Retina (tissue), 1 donor: ENCODE measurements at places on chromosomes 5 and 9.

GRCh38 chr9:104675611-104676010, 18.7 kb upstream of the OR13D1 start:
- DNase-seq: no peak

DNA sequence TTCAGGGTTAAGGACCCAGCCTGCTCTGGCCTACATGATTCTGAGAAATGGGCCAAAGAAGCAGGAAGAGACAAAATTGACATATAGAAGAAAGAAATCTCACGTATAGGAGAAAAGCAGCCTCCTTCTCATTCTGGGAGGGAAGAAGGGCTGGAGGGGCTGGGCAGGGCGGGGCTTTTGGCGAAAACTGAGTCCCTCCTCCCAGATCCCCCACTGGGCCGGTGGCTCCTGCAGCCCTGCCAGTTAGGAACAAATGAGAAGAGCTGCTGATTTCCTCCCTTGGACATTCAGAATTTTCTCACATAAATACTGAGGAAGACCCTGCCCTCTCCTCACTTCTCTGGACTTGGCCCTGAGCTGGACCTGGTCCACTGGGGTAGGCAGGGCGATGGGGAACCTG, at the start of gene WNT8A:
TSS of gene WNT8A (plus strand) at position 332 of the 400 bp plus-strand sequence. CDS start 95 bp downstream, outside the sequence.
- DNase-seq: no peak

DNA sequence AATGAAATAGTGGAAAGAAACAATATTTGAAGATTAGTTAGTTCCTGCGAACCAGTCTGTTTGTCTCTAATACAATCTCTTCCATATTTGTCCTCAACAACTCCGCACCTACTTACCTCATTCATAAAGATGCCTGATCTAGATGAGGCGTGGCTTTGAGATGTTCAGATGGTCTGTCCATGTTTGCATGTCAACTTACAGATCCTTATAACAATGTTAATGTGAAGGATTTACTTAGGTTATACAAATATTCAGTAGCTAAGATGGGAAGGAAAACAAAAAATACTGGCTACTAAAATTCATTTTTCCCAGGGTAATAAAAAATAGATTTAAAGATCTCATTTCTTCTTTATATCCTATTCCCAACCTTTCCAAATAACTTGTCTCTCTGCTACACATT, 8.3 kb downstream of the CDC14B start:
- no peak for DNase-seq

GRCh38 chr5:80619086-80619485, 35.4 kb upstream of the MSH3 start:
- no peak for DNase-seq

DNA sequence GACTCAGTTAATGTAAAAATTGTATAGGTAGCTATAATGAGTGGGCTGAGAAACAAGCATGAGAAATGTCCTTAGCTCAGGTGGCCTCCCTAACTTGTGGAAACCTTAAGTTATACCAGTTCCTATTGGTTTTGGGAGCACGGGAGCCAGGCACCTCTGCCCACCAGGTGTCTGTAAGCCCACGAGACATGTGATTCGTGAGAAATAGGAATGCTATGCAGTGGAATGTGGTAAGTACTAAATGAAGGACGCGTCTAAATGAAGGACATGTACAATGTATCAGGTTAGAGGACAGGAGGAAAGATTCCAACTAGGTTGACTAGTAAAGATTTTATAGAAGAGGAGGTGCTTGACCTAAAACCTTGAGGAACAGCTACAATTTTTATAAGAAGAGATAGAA, 46.0 kb upstream of the F2RL2 start:
- no peak for DNase-seq

- no peak for DNase-seq
Measured at GRCh38 chr5:1134478-1134877, 22.6 kb upstream of the SLC12A7 start.

GRCh38 chr9:97940233-97940632, 2.3 kb upstream of the HEMGN start:
- no peak for DNase-seq

- peak; percentile 26 for DNase-seq
Measured at GRCh38 chr5:107513337-107514085, 157.2 kb downstream of the EFNA5 start.

- no peak for DNase-seq
Measured at GRCh38 chr5:57880216-57880615, 397.6 kb upstream of the ACTBL2 start.

DNA sequence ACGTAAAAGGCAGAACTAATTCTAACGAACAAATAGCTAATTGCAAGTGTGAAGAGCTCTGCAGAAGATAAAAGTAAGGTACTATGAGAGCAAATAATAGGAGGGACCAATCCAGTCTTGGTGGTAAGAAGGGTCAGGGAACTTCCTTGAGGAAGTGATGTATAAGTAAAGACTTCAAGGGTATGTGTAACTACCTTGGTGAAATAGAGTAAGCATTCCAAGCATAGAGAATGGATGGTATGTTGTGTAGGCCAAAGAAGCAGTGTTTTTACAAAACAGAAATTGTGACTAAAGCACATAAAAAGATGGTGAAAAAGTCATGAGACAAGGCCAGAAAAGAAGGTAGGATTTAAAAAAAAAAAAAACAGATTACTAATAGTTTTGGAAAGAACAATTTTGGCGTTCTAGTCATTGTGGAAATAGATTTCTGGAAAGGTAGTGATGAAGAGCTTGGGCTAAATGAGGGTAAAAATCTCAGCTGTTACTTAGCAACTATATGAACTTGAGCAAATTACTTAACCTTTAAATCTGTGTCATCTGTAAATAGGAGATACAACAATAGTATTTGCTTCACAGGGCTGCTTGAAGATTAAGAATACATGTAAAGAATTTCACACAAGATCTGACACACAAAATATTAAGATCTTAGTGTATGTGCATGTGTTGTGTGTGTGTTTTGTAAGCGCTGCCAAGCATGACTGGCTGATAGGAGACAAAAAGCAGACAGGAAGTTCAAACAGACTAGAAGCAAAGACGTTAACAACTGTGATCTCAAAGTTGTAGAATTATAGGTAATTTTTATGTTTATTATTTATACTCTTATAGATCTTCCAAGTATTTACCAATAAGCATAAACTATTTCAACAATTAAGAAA, 73.5 kb downstream of the NR6A1 start:
- DNase-seq: no peak

DNA sequence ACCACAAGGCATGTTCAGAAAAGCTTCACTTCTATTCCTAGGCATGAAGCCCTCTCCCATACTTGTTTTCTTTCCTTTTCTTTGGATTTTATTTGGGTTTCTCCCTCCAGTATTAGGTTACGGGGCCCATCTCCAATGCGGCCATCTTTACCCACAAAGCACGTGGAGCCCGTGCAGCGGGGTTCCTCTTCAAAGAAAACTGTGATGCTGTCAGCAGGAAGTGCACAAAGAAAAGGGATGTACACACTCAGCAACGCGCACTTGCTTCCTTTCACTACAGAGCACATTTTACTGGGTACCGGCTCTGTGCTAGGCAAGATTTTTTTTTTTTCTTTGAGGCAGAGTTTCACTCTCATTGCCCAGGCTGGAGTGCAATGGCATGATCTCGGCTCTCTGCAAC, 106.6 kb downstream of the COL23A1 start:
- no peak for DNase-seq
